ENCODE measurements at places on chromosomes 2 and 18. TPM values are rescaled to one million over a fixed set of nuclear protein-coding genes. Genes with fewer than 3 reads are reported as not detected.

The LRP1B gene
- polyA plus RNA-seq: 12.7 TPM

The KCNF1 gene
- 12.9 TPM for polyA plus RNA-seq

The CHN1 gene
- 134 TPM for polyA plus RNA-seq

The SPC25 gene
- polyA plus RNA-seq: 1.8 TPM

The TRAF3IP1 gene
- 11.9 TPM for polyA plus RNA-seq

The KANSL1L gene
- polyA plus RNA-seq: 27.6 TPM

The SERPINB13 gene
- polyA plus RNA-seq: not detected

The ZAP70 gene
- polyA plus RNA-seq: not detected

The SLC4A3 gene
- 25.3 TPM for polyA plus RNA-seq

The CDH19 gene
- 0.11 TPM for polyA plus RNA-seq

Measured in neural cell (in vitro differentiated cells).